Posterior cingulate gyrus (tissue), 11 donors: ENCODE measurements at places on chromosomes 6 and 20.

DNA sequence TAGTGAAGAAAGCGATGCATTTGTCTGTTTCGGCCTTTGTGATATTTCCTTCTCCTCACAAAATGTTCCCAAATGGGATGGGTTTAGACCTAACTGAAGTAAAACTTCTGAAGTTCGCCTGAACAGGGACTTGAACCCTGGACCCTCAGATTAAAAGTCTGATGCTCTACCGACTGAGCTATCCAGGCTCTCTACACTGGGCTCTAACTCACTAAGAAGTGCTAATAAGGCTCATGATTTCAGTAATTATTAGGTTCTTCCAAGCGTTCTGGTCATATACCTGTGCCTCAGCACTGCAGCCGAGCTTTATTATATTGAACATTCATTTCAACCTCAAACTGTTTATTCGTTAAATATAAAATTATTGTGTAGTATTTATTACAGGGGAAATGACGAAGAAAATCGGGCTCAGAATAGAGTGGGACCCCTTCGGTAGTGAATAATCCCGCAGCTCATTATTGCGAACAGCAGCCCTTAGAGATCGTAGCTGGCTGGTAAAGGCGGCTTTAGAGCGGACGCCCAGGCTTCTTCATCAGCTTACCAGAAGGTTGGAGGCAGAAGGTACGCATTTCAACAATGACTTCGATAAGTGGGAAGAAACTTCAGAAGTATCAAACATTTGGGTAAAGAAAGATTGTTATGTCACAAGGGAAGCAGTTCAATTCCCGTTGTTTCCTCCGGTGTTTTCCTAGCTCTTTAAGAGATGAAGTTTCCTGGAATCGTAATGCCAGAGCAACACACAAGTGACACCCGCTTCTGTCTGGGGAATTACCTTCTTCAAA, 119.0 kb upstream of the ZNF184 start:
- no peak for DNase-seq

DNA sequence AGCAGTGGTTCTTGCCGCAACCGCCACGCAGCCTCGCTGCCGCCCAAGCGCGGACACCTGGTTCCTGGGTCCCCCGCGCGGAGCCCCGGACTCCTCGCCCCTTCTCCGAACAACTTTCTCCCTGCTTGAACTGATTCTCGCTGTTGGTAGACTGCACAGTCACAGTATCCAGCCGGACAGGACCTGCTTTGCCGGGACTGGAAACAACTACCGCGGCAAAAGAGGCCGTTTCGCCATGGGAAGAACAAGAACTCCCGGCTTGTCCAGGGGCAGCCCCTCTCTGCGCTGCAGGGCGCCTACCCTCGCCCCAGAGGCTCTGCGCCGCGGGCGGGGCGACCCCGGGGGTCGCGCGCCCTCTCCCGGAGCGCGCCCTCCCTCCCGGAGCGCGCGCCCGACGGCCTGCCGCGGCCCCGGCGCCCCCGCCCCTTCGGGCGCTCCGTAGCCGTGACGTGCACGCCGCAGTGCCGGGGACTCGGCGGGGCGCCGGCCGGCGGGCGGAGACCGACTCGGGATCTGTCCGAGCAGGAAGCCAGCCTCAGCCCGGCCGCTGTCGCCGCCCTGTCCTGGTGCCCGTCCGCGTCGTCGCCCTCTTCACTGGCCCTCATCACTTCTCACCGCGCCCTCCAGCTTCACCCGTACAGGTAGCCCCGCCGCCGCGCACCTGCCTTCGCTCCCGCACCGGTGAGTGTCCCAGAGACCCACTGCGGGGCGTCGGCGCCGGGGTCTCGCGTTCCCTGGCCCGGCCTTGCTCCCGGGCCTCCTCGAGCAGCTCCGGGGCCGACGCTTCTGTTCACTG, at the start of gene MYO6:
TSS of gene MYO6 (plus strand) at position 497 of the 796 bp plus-strand sequence. CDS start 68,309 bp downstream, outside the sequence.
- peak; percentile 97 for DNase-seq

- DNase-seq: no peak
Observed at GRCh38 chr6:7073821-7074525, 33.8 kb upstream of the RREB1 start.

DNA sequence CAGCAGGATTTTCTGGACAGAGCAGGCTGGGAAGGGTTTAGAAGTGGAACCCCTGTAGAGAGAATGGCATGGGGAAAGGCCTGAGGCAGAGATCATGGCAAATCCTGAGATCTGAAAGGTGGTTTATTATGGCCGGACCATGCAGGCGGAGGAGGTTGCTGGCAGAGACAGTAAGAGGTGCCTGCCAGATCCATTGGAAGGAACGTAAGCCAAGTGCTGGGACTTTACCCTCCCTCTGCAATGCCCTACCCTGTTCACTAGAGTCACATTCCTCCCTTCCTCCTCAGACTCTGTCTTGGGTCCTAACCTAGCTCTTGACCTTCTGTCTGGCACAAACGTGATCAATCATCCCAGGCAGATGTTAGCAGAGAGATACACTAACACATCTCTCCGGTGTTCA, 66.4 kb upstream of the SLC22A23 start:
- no peak for DNase-seq

DNA sequence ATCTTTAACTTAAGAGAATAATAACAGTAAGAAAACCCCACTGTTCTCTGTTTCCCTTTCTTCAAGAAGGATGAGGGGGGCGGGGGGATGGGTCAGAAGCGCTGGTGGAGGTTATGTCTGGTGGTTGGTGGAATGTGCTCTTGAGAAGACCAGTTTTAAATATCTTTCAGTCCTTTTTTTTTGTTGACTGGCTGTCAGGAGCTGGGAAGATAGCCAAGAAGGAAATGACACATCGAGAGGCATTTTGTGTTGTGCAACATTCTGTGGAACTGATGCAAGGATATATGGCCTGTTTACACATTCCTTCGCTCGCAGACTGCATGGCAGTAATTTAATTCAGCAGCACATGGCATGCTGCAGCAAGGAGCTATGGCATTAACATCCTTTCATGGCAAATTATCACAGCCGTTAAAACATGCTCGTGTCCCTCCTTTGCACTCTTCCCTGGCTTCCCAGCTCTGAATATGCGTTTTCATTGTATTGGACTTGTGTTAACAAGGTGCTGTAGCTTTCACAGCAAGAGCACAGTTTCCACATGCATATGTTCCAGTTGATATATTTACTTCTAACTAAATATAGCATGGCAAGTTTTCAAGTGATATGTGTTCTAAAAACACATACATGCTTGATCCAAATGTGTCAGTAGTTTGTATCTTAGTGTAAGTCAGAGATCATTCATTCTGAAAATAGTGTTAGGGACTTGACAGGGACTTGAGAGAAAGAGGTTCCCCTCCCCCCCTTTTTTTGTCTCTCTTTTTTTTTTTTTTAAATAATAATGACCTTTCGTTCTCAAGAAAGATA, 68.2 kb upstream of the SUPT3H start:
- peak; percentile 18 for DNase-seq

DNA sequence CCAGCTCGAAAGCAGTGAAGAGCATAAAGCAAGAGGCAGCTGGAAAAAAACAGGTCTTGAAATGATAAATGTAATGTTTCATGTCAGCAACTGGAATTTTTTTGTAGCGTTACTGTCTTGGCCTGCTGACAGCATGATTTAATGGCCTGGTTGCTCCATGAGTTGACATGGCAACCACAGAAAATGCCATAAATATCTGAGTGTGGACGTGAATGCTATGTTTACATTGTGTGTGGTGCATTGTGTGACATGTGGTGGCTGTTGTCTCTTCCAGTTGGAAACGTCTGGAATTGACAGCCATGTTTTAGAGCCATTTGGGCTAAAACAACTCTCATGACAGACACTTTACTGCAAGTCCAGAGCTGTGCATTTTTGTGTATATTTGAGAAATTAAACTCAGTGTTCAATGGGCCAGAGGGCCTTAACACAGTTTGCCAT, 170.0 kb downstream of the FOXA2 start:
- no peak for DNase-seq

DNA sequence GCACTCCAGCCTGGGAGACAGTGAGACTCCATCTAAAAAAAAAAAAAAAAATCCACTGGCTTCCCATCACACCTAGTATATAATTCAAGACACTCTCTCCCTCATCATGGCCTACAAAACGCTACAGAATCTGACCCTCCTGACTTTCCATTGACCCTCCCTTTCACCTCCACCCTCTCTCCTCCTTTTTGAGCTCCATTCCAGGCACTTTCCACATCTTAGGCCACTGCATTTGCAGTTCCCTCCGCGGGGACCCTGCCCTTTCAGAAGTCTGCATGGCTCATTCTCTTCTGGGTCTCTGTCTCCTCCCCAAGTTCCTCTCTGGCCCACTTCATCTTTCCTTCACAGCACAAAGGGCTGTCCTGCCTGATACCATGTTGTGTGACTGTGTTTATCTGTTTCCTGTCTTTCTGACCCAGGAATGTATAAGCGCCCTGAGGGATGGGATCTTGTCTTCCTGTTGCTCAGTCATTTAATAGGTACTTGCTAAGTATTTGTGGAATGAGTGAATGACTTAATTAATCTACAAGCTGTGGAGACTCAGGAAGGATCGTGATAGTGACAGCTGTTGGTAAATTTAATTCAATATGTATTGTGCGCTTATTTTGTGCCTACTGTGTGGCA, 35.2 kb downstream of the NCR2 start:
- DNase-seq: no peak

DNA sequence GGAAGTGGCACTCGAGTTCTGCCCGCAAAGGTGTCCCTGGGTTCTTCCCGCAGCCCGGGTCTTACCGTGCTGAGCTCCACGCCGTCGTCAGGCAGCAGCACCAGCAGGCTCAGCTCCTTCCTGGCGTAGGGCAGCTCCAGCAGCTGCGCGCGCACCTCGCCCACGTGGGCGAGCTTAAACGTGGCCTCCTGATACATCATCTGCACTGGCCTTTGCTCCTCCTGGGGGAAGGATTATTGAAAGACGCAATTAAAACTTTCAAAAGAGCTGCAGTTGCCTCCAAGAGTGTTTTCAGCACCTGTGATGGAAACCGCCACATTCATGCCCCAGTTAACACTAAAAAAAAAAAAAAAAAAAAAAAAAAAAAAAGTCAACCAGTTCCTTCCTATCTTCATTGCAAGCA, 11.3 kb downstream of the SERPINB9 start:
- DNase-seq: peak; percentile 40

- DNase-seq: no peak
Observed at GRCh38 chr6:38755874-38756273, 40.8 kb downstream of the DNAH8 start.

GRCh38 chr6:137754366-137754765, 112.7 kb upstream of the TNFAIP3 start:
- no peak for DNase-seq

DNA sequence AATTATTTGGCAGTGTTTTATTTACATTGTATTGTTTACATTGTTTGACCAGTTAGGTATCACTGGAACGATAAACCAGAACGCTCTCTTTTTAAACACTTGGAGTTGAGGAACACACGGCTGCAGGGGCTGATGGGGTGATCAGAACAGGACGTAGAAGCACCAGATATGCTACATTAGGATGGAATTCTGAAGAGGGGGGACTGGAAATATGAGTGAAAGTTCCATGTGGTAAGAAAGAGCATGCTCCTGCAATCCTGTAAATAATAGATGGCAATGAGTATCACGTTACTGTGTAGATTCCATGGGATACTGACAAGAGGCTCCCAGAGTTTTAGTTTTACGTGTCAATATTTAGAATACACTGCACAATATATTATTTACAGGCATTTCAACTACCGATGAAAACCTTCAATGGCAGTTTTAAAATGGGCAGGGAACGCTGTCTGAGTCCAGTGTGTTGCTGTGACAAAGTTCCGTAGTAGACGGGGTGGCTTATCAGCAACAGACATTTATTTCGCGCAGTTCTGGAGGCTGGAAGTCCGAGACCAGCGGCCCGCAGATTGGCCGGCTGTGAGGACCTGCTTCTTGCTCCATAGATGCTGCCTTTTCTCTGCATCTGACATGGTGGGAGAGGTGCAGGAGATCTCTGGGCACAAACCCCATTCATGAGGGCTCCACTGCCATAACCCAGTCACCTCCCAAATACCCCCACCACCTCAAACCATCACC, 43.1 kb downstream of the SYNJ2 start:
- DNase-seq: no peak

- no peak for DNase-seq
Observed at GRCh38 chr6:121959501-121959900, 440.0 kb upstream of the HSF2 start.

DNA sequence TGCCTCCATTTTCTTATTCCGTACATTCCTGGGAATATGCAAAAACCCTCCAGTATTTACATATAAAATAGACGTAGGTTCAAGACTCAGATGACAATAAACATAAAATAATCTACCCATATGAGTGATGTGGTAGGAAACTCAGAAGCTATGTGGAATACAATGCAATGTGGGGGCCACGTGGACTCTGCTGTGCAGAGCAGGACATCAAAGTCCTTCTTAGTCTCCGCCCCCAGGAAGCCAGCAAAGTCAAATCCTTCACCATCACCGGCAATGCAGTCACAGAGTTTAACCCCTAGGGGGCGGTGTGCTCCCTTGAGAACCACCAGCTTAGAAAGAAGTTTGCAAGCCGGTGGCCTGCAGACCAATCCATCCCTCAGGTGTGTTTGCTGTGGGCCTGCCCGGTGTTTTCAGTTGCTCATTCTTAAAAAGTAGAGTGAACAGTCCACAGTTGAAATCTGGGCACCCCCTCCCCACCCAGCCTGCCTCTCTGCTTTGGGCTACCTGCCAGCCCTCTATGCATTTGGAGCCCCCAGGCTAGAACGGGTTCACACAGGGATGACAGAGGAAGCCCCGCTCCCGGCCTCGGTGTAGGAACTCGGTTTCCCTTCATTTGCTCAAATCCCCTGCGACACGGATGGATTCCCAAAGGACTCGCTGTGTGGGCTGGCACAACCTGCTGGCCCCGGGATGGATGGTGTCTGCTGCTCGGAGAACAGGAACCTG, 59.9 kb downstream of the SULF2 start:
- peak; percentile 64 for DNase-seq

GRCh38 chr20:41462372-41463161, 95.9 kb upstream of the EMILIN3 start:
- no peak for DNase-seq

- DNase-seq: peak; percentile 43
Observed at GRCh38 chr20:58205850-58206249, 22.6 kb downstream of the ANKRD60 start.

- peak; percentile 11 for DNase-seq
Observed at GRCh38 chr6:35377002-35377401, 34.6 kb downstream of the PPARD start.

GRCh38 chr6:45763281-45763680, 252.4 kb downstream of the CLIC5 start:
- no peak for DNase-seq
